Mesothelial cell of epicardium (in vitro differentiated cells): ENCODE measurements at places on chromosomes 6 and 20. TPM values are rescaled to one million over a fixed set of nuclear protein-coding genes. Genes with fewer than 3 reads are reported as not detected.

Gene TSPO2
- total RNA-seq = not detected in 3 replicates

DNA sequence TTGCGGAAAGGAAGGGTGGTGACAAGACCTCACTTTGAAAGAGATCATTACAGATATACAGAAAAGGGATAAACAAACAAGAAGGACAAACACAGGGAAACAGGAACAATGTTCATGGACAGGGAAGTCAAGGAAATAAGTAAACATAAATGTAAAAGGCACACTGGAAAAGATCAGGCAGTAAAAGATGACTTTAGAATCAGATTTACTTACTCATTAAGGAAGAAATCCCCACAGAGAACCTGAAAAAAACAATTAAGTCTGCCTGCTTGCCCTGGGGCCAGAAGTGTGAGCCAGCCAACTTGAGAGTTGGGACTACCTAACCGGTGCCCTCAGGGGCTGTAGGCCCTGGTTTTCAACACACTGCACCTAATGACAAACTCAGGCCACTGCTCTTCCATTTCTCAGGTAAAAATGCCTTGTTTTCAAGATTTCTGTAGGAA is 1.7 kb downstream of the APMAP start:
- DNase-seq = no peak

DNA sequence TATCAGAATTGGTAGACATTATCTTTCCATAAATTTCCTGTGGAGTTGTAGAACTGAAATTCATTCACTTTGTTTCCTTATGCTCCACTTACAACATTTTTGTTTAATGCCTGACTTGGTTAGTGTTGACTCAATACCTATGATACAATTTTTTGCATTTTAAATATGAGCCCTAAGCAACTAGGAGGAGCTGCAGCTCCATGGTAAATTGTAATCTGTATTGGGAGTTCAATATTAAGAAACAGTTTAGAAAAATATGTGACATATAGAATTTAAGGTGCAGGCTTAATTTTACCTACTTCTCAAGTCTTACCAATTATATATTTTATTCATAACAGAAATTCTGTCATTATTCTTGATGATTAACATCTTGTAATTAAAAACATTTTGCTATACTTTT is 868.3 kb downstream of the EYS start:
- DNase-seq = no peak

DNA sequence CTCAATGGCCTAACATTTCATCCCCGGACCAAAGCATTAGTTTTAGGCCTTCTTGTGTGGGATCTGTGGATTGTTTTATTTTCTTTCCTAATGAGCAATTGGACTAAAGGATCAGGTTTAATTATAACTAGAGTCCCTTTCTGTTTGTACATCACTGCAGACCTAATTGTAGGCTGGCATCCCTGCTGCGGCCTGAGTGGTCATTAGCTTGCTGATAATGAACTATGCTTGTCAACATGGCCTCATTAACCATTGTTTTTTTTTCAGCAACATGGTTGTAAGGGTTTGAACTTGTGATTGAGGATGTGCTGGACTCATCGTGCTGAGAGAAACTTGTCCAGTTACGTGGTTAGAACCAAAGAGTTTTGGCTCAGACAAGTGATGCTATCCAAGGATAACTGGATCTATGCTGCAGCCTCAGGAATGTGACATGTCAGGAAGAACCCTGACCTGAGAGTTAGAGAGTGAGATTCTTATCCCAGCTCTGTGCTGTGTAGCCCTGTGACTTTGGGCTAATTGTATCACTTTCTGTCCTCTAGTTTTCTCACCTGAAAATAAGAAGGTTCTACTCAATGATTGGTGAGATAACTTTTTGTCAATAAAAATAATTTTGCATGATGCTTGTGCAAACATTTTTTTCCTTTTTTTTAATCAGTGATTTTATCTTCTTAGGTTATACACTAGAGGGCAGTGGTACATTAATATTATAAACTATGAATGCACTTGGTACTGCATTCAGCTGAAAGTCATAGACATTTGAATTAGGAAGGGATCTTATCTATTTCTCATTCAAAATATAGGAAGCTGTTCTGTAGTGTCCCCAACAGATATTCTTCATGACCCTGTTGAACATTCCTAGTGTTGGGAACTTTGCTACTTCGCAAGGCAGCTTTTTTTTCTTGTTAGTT is 140.9 kb downstream of the RNF144B start:
- no peak for DNase-seq

DNA sequence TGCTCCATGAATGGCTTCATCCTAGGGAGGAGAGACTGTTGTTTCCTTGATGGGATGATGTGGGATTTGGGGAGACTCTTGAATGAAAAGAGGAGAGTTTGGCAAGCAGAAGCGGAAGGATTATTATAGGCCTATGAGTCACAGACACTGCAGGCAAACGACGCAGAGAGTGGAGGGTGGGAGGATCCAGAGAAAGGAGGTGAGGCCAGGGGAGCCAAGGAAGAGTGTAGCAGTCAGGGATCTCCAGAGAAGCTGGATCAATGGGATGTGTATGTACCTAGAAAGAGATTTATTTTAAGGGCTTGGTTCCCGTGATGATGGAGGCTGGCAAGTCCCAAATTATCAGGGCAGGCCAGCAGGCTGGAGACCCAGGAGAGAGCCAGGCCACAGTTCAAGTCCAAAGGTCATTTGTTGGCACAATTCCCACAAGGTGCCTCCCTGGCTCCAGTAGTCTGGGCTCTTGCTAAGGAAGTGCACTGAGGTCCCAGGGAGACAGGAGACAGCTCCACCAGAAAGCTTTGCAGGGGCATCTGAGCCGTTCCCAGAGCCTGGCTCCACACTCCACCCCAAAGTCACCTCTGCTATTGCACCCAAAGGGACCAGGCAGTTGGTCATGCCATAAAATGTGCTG is 76.0 kb downstream of the ADTRP start:
- no peak for DNase-seq

DNA sequence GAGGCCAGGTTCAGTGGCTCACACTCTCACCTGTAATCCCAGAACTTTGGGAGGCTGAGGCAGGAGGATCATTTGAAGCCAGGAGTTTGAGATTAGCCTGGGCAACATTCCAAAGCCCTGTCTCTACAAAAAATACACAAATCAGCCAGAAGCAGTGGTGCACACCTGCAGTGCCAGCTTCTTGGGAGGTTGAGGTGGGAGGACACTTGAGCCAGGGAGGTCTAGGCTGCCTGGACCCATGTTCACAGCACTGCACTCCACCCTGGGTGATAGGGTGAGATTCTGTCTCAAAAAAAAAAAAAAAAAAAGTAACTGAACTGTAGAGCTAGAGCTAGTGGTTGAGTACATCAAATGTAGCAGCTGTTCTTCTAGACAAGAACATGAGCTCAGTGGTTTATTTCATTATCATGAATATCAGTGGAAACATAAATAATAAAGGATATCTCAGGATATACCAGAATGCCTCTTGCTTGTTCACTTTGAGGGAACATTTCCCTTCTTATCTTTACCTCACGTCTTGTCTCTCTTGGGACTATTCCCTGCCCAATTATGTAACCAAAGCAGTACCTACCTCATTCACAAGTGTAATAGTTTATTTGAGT is 17.6 kb downstream of the NANP start:
- DNase-seq = no peak

DNA sequence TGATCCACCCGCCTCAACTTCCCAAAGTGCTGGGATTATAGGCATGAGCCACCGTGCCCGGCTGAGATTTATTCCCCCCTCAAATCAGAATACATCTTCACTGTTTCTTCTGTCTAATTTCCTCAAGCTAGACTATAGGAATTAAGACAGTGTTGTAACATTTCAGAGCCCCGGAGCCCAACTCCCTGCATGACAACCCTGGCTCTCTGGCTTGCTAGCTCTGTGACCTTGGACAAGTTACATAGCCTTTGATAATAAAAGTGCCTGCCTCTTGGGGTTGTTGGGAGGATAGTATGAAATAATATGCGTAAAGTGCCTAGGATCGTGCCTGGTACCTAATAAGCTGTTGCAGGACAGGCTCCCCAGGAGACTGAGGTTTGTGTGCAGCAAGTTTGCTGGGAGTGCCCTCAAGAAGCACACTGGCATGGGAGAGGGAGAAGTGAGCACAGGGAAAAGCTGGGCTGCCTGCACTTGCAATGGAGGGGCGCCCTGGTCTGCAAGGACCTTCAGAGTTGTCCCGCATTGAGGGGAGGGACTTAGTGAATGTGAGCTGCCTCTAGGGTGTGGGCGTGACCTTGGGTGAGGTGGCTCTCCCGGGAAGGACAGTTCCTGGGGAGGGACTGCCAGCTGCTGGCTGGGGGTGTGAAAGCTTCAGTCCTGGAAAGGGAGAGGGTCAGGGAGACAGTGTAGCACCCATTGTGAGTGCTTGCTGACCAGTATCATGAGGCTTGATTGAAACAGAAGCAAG is 43.4 kb downstream of the TAF8 start:
- DNase-seq = no peak

Gene UST
- total RNA-seq = 5.9 to 6.6 TPM (median 6.3 TPM) in 3 replicates

Gene ZBTB22
- total RNA-seq = 33.2 to 36.0 TPM (median 35.8 TPM) in 3 replicates
